ENCODE measurements at places on chromosomes 4 and X.

GRCh38 chr4:163167333-163167626, 590 bp upstream of the NAF1 start:
- DNase-seq: no peak

- no peak for DNase-seq
Measured at GRCh38 chrX:155778844-155779553, 102.1 kb upstream of the VAMP7 start.

DNA sequence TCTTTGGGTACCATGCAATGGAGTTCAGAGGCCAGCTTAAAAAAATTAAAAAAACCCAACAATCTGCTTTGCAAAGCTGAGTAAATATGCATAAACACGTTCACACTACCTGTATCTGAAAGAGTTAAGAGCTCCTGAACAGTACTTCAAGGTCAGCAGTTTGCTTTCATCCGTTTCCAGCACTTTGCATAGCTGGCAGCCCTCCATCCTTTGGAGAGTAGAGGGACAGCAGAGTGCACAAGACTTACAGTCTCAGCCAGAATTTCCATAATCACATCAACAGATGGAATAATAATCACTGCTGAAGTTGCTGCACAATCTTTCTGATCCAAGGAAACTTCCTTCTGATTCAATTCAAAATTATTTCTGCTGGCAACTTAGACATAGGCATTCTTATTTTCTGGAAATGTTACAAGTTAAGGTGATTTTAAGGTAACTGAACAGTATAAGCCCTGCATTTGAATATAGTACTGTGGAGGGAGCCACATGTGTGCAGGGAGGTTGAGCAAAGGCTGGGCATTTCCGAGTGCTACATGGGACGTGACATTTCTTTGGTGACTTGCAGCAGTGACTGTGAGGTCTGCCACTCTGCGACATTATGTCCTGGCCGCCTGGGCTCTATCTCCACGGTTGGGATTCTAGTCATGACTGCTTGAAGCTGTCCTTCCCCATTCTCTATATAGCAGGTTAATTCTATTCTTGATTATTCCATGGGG, 73.5 kb upstream of the EMCN start:
- no peak for DNase-seq

- no peak for DNase-seq
Measured at GRCh38 chr4:58368221-58368620, 1258.0 kb upstream of the IGFBP7 start.

- peak; percentile 30 for DNase-seq
Measured at GRCh38 chr4:177393236-177393635, 49.0 kb downstream of the AGA start.

DNA sequence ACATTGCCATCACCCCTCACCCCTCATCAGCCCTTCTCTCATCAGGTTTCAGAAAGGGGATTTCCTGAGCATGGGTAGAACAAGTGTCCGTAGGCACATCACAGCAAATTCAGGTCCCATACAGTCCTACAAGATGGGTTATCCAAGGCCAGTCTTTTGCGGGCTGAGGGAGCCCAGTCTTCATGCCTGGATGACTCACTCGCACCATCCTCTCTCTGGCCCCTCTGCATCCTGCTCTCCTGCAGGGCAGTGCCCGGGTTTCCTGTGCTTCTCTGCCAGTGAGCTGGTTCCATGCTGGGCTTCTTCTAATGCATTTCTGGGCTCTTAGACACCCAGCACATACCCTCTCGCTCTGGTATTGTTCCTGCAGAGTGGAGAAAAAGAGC, 7.3 kb upstream of the INTS6L start:
- no peak for DNase-seq

DNA sequence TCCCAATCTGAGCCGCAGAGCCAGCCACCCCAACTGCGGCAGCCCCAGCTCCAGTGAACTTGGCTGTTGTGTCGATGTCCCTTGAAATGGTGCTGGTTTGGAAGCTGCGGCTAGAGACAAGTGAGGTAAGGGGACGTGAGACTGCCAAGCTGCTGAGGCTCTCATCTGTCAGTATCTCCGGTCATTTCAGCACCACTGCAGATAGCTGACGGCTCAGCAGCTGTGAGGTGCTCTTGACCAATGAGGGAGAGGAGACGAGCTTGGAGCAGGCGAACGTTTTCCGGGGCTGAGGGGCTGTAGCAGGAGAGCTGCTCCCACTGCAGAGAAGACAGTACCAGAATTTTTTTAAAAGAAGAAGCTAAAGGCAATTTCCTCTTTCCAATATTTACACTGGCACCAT, 175.5 kb upstream of the CASK start:
- DNase-seq: no peak

DNA sequence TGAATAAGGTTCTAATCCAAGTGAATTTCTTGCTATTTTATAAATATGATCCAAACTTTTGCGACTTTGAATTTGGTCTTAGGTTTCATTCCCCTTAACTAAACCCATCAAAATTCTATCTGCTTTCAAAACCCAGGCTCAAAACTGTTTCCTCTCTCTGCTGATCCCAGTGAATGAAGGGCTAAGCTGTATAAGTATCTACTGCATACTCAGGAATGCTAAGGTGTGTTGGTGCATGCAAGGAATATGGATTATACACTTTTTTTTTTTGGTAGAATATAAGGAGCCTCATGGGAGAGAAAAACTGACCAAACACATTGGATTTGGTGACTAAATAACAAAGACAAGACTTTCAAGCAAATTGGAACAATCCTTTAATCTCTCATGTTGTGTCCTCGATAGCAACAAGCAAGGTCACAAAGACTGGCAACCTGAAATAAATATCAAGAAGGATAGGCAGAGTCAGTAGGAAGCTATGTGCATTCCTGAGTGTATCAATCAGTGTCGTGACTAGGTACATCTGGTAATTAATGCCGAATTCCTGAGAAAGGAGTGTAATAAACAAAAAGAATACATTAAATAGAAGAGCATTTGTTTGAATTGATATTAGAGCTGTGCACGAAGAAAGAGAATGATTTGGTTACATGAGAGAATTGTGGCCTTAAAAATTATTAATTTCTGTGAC, 74.3 kb upstream of the KCTD8 start:
- DNase-seq: no peak

DNA sequence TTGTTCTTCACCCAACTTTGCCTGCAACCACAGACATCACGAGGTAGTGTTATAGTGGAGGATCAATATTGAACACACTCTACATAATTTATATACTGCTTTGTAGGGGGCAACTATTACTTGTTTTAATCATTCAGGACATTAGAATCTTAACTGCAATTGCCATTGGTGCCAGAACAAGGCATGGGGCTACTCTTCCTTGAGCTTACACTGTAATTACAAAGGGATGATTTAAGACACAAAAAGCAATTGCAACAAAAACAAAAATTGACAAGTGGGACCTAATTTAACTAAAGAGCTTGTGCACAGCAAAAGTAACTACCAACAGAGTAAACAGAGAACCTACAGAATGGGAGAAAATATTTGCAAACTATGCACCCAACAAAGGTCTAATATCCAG, 24.0 kb upstream of the DDX53 start:
- no peak for DNase-seq

GRCh38 chrX:104854790-104855340, 288.9 kb downstream of the IL1RAPL2 start:
- DNase-seq: no peak

DNA sequence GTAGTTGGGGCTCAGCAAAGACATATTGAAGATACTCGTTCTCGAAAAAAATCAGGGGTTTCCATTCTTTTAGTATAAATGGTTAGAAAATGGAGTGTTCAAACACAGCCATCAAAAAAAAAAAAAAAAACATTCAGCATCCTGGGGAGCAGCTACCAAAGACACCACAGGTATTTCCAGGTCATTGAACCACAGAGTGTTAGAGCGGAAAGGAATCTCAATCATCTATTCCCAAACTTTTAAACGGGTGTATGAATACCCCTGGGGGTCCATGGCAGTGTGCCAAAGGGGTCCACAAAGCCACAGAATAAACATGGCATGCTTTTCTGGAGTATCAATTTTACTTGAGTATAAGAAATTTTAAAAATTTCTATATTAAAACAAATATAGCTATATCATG, 6.9 kb upstream of the FGF16 start:
- DNase-seq: no peak

GRCh38 chr4:97016186-97016907, 1126.9 kb downstream of the STPG2 start:
- no peak for DNase-seq

GRCh38 chr4:40933272-40934053, 183.7 kb downstream of the NSUN7 start:
- no peak for DNase-seq

- DNase-seq: no peak
Measured at GRCh38 chr4:159414305-159414704, 311.4 kb downstream of the RAPGEF2 start.

DNA sequence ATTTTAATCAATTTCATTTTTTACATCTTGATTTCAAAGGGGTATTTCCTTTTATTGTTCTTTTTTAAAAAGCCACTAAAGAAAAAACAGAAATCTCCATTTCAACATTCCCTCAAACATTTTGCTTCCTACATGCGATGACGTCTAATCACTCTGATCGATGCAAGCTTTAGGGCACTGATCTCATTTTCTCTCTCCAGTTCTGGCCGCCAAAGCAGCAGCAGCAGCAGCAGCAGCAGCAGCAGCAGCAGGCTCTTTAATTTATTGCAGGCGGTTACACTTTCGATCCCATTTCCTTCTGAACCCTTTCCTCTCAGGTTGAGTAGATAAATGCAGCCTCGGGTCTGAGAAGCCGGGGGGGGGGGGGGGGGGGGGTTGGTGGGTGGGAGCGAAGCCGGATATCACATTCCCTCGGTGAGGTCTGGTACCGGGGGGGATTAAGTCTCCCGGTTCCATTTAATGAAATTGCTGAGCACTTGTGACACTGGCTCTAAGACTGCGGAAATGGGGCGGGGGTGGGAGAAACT, 3.4 kb upstream of the PCDH7 start:
- DNase-seq: no peak

DNA sequence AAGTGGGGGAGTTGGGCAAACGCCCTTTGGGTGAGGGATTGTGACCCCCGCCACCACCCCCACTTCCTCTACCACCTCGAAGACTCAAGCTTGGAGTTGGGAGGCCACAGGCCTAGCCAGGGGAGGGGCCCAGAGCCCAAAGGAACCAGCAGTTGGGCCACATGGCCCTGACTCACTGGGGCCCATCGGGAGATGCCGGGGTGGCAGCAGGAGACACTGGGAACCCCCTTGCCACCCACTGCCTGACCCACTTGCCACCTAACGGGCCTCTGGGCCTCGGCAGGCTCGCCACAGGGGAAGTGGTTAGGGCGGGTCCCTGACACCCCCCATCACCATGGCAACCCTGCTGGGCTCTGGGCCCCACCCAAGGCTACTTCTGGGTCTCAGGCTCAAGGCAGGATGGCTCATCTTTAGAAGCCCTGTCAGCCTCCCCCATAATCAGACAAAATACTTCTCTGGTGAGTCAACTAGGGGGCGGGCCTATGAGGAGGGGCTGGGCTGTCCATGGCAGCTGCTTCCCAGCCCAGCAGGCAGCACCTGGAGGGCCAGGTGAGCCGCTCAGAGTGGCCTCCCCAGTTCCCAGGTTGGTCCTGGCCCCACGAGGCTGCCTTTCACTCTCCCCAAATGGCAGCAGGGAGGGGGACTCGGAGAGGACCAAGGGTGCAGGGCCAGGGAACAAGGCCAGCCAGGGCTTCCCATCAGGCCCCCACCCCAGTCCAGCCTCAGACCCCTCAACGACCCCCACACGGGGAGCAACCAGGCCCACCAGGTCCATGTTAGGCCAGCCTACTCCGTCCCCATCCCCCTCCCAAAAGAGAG, 5.6 kb downstream of the FLNA start:
- DNase-seq: peak; percentile 93

- DNase-seq: no peak
Measured at GRCh38 chr4:146437778-146438177, 84.0 kb downstream of the SLC10A7 start.

- no peak for DNase-seq
Measured at GRCh38 chr4:168451744-168452390, 28.4 kb downstream of the DDX60L start.

GRCh38 chr4:70505151-70505748, 13.1 kb upstream of the AMTN start:
- peak; percentile 68 for DNase-seq

DNA sequence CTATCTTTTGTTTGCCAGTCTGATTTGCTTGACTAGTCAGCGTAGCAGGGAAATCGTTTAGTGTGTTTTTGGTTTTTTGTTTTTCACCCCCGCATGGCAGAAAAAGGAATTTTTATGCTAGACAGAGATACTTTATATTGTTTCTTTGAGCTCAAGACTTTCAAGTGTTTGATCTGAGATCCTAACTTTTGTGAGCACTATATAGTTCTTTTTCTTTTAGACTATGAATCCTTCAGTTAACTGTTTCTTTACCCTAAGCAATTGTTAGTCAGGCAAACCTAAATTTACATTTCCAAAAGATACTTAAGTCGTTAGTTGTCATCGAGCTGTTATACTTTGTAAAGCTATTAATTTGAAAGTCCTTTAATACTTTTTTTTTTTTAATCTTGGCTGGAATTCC, 73.3 kb downstream of the RAP1GDS1 start:
- no peak for DNase-seq

DNA sequence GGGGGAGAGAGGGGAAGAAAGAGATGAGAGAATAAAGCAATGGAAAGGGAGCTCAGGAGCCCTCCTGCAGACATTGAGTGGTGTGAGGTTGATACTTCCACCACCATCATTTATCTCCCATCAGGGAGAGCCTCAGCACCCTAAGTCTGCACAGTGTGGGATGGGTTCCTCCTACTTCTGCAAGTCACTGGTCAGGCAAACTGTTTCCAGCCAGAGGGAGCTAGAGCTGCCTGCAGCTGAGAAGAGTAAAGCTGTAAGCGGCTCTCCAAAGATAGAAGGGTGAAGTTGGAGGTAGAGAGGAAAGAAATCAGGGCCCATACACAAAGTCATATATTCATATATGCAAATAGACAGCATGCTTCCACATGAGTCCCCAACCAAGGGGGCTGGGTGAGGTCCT, 21.9 kb upstream of the ZNF81 start:
- no peak for DNase-seq

DNA sequence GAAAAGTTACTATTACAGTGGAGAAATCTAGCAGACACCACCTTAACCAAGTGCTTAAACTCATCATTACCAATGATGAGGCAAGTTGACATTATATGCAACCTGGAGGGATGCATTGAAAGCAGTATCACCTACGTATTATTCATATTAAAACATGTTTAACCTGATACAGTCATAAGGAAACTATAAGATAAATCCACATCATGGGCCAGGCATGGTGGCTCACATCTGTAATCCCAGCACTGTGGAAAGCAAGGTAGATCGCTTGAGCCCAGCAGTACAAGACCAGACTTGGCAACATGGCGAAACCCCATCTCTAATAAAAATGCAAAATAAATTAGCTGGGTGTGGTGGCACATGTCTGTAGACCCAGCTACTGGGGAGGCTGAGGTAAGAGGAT, 22.3 kb upstream of the INTU start:
- DNase-seq: no peak

GRCh38 chrX:13786048-13786447, 30.8 kb downstream of the GPM6B start:
- no peak for DNase-seq

GRCh38 chr4:38452009-38452408, 212.0 kb upstream of the KLF3 start:
- DNase-seq: no peak
